Caco-2 (cell line): ENCODE measurements at places on chromosomes 3 and 15. TPM values are rescaled to one million over a fixed set of nuclear protein-coding genes. Genes with fewer than 3 reads are reported as not detected.

GRCh38 chr15:44101944-44102343, 93.1 kb downstream of the FRMD5 start:
- H3K4me1 ChIP-seq, result peaks cover 17% of the 10 kb centered on the region
- H3K27ac ChIP-seq, result no peak overlapping the region
- no peak for DNase-seq
- H3K4me3 ChIP-seq, result no peak overlapping the region

- DNase-seq, result no peak
- no peaks in the 10 kb centered on the region for H3K27me3 ChIP-seq
- no peaks in the 10 kb centered on the region for H3K4me1 ChIP-seq
- H3K27ac ChIP-seq, result no peak overlapping the region
These were observed 78.4 kb upstream of the LIMD1 start for GRCh38 chr3:45515999-45516725.

- H3K4me3 ChIP-seq, result no peak overlapping the region
- H3K36me3 ChIP-seq, result no peaks in the 10 kb centered on the region
- H3K27ac ChIP-seq, result no peak overlapping the region
- peaks cover 18% of the 10 kb centered on the region for H3K4me1 ChIP-seq
- no peaks in the 10 kb centered on the region for H3K27me3 ChIP-seq
- no peak for DNase-seq
These were observed 216.9 kb upstream of the THBS1 start for GRCh38 chr15:39363761-39364586.

- peak; percentile 58 for DNase-seq
- H3K4me1 ChIP-seq, result peaks cover 11% of the 10 kb centered on the region; the same call in 1 of the 2 replicates
- H3K27me3 ChIP-seq, result no peaks in the 10 kb centered on the region
- H3K36me3 ChIP-seq, result no peaks in the 10 kb centered on the region; the same call in 1 of the 2 replicates
These were observed 574 bp downstream of the NGRN start for GRCh38 chr15:90266061-90266431.

DNA sequence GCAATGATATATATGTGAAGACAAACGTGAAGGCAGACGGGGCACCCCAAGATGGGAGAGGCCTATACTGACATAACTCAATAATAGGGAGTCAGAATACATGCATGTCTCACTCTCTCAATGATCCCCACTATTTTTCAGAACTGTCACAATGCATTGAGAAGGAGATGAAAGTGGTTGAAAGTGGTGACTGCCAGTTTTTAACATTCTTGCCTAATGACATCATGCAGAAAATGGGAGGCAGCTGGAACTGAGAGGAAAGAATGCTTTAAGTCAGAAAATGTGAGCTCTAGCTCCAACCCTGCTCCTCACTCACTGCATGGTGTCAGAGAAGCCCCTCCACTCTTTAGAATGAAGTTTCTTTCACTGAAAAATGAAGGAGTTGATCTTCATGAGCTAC, 55.3 kb upstream of the P2RY1 start:
- no peaks in the 10 kb centered on the region for H3K27me3 ChIP-seq
- H3K4me3 ChIP-seq, result no peak overlapping the region
- H3K4me1 ChIP-seq, result peaks cover 10% of the 10 kb centered on the region
- DNase-seq, result no peak
- no peak overlapping the region for H3K27ac ChIP-seq

DNA sequence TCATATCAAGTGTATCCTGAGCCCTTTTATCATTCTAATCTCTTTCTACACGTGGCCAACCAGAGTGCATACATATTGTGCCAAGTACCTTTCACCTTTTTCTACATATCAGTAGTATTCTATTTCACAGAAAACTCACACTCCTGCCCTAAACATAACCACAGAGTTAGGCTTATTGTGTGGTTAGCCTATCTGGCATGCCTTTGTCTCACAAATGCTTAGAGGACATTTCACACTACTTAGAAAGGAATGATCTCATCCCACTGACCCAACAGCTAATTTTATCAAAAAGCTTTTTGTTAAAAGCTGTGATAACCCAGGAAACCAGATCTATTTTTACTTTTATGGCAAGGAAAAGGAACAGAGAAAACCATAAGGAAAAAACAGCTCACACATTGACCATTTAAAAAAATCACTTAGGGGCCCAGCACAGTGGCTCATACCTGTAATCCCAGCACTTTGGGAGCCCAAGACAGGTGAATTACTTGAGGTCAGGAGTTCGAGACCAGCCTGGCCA, 17.8 kb upstream of the MAP4 start:
- H3K27me3 ChIP-seq, result no peaks in the 10 kb centered on the region
- H3K27ac ChIP-seq, result peak overlapping the region; percentile 21
- peaks cover 14% of the 10 kb centered on the region for H3K4me1 ChIP-seq
- DNase-seq, result no peak
- no peak overlapping the region for H3K4me3 ChIP-seq
- no peaks in the 10 kb centered on the region for H3K36me3 ChIP-seq

GRCh38 chr15:99070208-99070607, 34.7 kb upstream of the SYNM start:
- H3K27ac ChIP-seq, result no peak overlapping the region
- no peak for DNase-seq
- H3K36me3 ChIP-seq, result no peaks in the 10 kb centered on the region
- H3K4me3 ChIP-seq, result no peak overlapping the region

DNA sequence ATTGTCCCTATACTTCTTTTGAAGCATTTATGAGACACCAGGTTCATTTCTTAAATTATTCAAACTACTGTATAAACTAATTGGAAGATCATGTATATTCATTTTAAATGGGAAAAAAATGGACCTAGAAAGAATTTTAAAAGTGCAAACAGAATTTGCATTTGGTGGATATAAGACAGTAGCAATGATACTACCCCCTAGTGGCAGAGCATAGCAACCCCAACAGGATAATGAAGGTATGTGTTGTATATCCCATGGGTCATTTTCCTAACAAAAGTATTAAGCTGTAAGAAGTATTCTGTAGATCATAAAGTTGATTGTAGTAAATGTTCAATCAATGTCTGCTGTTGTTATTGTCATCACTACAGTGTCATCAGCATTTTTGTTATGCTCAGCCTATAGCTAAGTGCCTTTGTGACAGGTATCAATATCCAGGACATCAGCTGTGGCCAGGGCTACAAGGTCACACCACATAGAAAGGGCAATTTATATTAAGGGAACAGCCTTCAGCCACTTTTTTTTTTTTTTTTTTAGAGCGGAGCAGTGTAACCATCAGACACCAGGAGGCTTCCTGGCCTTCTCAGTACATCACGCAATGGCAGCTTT, 175.8 kb downstream of the FOXB1 start:
- peak; percentile 32 for DNase-seq
- H3K4me3 ChIP-seq, result no peak overlapping the region
- H3K36me3 ChIP-seq, result no peaks in the 10 kb centered on the region

DNA sequence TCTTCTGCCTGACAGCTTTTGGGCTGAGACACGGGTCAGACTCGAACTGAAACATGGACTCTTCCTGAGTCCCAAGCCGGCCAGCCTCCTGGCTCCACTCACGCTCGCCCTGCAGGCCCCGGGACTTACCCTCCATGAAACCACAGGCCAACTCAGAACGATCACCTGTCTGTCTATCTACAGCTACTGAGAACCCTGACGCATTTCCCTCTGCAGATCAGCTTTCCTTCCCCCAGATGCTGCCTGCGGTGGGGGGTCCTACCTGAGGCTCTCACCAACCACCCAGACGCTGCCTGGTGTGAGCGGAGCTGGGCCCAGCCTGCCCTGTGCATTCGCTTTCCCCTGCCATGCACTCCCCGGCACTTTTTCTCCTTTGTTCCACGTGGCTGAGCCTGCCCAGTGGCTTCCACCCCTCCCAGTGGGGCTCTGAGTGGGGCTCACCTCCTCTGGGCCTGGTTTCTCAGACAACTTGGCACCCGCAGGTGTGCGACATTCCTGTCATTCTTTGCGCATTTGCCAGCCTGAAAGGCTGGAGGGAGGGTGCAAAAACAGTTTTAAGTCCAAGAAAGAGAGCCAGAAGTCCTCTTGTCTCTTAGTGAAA, 60.2 kb downstream of the PLXNA1 start:
- H3K4me1 ChIP-seq, result no peaks in the 10 kb centered on the region
- H3K27ac ChIP-seq, result no peak overlapping the region
- H3K36me3 ChIP-seq, result no peaks in the 10 kb centered on the region
- DNase-seq, result no peak

DNA sequence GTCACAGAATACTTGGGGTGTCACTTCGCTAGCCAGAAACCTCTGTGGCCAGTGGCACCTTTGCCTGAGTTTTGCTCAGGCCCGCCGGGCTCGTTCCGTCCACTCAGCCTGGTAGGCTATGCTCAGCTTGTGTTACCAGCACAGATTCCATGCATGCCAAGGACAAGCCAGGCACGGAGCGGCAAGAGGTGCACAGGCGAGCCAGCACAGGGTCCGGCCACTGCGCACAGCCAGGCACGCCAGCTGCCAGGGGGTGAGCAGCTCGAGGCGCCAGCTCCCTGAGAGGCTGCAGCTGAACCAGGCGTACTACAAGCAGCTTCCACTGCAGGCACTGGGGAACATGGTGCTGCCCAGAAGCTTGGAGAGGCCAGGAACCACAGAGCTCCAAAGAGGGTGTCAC, 14.7 kb downstream of the PCYT1A start:
- no peak for DNase-seq
- H3K4me3 ChIP-seq, result no peak overlapping the region
- H3K4me1 ChIP-seq, result no peaks in the 10 kb centered on the region
- H3K27me3 ChIP-seq, result no peaks in the 10 kb centered on the region

- H3K4me3 ChIP-seq, result no peak overlapping the region
- DNase-seq, result no peak
- no peaks in the 10 kb centered on the region for H3K36me3 ChIP-seq
- H3K27ac ChIP-seq, result no peak overlapping the region
- H3K27me3 ChIP-seq, result no peaks in the 10 kb centered on the region
- no peaks in the 10 kb centered on the region for H3K4me1 ChIP-seq
These were observed 289.3 kb downstream of the CLSTN2 start for GRCh38 chr3:140224307-140224706.

- no peak overlapping the region for H3K4me3 ChIP-seq
- no peaks in the 10 kb centered on the region for H3K4me1 ChIP-seq
- H3K36me3 ChIP-seq, result no peaks in the 10 kb centered on the region
- DNase-seq, result no peak
These were observed 166.4 kb downstream of the ATG7 start for GRCh38 chr3:11438646-11439045.

DNA sequence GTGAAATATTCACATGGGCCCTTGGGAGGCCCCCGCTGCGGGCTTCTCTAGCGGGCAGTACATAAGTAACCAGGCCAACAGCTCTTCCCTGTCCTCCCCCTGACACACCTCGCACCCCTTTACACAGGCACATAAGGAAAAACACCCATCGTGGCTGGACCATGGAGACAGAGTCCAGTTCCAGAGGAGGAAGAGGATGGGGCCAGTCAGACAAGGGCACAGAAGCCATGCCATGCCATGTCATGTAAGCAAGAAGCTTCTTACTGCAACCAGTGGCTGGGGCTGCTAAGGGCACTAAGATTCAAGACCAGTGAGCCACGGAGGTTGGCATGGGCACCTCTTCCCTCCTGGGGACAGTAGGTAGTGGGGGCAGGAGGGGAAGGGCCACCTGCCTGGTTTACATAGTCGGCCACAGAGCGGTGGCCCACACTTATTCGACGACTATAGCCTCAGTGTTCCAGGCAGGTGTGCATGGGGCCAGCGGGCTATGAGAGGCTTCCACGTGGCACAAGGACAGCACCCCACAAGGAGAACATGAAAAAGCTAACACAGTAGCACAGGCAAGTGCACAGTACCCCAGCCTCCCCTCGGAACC, 5.7 kb upstream of the CYP11A1 start:
- peak; percentile 29 for DNase-seq
- H3K4me1 ChIP-seq, result peaks cover 9% of the 10 kb centered on the region
- no peaks in the 10 kb centered on the region for H3K27me3 ChIP-seq
- H3K36me3 ChIP-seq, result no peaks in the 10 kb centered on the region
- H3K27ac ChIP-seq, result no peak overlapping the region

DNA sequence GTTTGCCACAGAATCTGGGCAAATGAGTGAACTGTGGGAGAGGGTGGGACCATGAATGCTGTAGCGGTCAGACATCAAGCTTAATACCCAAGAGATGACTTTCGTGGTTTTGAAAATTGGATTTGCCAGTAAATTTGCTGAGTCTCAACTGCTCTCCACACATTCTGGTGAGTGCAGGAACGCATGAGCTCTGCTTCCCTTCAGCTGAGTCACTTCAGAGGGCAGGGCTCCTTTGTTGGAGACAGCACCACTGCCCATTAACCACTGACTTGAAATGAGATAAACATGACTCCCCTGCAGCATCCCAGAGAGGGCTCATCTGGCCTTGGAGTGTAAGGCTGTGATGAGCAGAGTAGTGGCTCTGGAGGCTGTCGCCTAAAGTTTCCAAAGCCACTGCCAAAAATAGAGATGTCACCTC, 22.6 kb downstream of the RARRES1 start:
- no peaks in the 10 kb centered on the region for H3K27me3 ChIP-seq
- H3K27ac ChIP-seq, result no peak overlapping the region
- H3K36me3 ChIP-seq, result no peaks in the 10 kb centered on the region; the same call in 1 of the 2 replicates
- H3K4me3 ChIP-seq, result no peak overlapping the region
- no peaks in the 10 kb centered on the region for H3K4me1 ChIP-seq
- DNase-seq, result no peak

GRCh38 chr3:107222907-107223306, 154.3 kb upstream of the CCDC54 start:
- DNase-seq, result no peak
- no peaks in the 10 kb centered on the region for H3K36me3 ChIP-seq
- H3K4me3 ChIP-seq, result no peak overlapping the region

GRCh38 chr15:69590932-69591524, 138.4 kb downstream of the RPLP1 start:
- peak overlapping the region; percentile 7 for H3K27ac ChIP-seq
- H3K4me1 ChIP-seq, result peaks cover 43% of the 10 kb centered on the region
- H3K27me3 ChIP-seq, result no peaks in the 10 kb centered on the region; the same call in 1 of the 2 replicates
- no peak overlapping the region for H3K4me3 ChIP-seq

DNA sequence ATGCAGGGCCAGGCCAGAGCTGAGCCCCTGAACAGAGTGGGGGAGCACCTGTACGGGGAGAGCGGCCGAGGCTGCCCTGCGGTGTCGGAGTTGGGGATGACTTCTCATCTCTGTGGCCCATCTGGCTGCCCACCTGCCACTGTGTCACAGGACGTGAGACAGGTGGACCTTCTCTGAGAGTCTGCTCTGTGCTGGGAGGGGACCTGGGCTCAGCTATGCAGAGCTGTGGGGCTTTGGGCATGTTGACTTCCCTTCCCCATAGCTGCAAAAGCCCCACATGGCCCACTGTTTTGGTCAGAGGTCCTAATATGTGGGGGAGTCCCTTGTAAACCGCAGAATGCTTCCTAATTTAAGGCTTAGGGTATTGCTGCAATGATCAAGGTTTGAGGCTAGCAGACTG, 68.0 kb upstream of the TRPM1 start:
- DNase-seq, result no peak
- no peaks in the 10 kb centered on the region for H3K27me3 ChIP-seq
- no peaks in the 10 kb centered on the region for H3K36me3 ChIP-seq

The GOLGA8G gene
- total RNA-seq, result not detected in 2 replicates

The GNB5 gene
- total RNA-seq, result 19.8 and 23.2 TPM in 2 replicates

The IDH3A gene
- 67.3 and 71.1 TPM in 2 replicates for total RNA-seq

The PAK6 gene
- 19.9 and 20.7 TPM in 2 replicates for total RNA-seq

The MUSTN1 gene
- total RNA-seq, result 1.8 TPM in 1 of 2 replicates, not detected in the other

The P2RY12 gene
- total RNA-seq, result not detected in 2 replicates

The SAMD7 gene
- not detected in 2 replicates for total RNA-seq

The VWA5B2 gene
- 0.79 and 1.6 TPM in 2 replicates for total RNA-seq

The GOLGA6C gene
- total RNA-seq, result not detected in 2 replicates

The ERICH6 gene
- total RNA-seq, result not detected in 2 replicates

The CKMT1B gene
- total RNA-seq, result 0.93 and 1.6 TPM in 2 replicates
